NCI-H2029 treated with DMSO at 0.1 percent for 48 hours (cell line): ENCODE measurements at places on chromosomes 1 and 21.

DNA sequence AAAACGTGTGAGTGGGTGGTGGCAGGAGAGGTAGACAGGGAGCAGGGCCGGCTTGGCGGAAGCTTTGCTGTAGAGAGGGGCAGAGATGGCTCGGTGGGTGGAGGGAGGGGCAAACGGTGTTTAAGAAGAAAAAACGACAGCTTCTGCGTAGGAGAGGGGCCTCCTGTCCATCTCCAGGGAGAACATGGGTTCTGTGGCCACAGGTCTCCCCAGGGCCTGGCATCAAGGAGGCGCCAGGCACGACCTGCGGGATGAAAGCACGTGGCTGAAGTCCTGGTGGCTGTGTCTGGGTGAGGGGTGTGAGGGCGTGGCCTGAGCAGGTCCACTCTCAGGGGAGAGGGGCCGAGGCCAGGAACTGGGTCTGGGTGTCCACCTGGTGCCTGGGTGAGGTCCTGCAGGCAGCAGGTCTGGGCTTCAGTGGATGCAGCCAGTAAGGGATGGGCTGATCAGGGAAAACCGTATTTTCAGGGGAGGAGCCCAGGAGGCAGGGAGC lies 940 bp upstream of the PRKCZ start:
- DNase-seq, result no peak

GRCh38 chr1:75264112-75264511 lies 129.9 kb downstream of the LHX8 start:
- DNase-seq, result no peak

DNA sequence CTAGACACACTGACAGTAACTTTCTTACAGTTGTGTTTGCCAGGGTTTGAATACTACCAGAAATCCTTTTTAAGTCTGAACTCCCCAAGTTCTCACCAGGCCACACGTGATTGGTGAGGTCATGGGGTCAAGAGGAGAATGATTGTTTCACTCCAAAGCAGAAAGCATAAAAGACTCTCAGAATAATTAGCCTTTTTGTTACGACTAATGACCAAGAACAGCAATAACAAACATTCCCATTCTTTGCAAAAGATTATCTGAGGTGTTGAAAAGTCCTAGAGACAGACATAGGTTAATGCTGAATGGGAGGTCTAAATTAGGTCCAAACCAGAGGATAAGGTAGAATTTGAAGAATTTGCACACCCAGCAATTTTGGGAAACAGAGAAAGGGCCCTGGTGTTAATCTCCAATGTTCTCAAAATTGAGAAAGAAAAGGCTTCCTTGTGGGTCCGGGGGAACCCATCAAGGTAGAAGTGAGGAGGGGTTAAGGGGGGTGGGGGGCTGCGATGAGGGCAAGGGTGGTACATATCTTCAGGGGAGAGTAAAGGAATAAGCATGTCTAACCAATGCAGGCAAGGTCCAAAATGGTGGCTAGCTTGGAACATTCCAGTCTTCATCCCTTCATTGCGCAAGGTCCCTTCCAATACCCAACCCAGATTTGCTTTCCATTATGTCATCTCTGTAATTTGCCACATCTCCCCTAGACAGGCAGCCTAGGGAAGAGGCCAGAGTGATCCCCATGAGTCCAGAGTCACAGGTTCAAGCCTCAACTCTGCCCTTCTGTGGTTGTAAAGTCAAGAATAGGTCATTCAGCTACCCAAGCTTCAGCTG lies 74.6 kb upstream of the NFIA start:
- DNase-seq, result no peak

DNA sequence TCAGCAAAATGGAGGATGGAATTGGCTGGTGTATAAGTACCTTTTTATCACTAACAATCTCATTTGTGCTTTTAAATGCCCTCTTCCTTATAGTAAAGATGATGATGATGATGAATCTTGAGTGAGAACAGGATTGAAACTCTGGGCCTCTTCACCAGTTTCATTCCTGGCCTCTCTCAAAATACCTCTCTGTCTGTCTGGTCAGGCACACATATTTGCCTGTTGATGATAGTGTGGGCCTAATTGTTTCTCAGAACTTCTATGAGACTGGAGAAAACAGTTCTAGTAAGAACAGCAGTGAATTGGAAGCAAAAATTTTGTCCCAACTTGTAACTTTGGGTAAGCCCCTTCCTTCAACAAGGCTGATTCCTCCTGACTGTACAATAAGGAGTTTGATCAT lies 94.4 kb upstream of the RGS4 start:
- DNase-seq, result no peak

GRCh38 chr1:78080767-78081166 lies 35.0 kb downstream of the GIPC2 start:
- DNase-seq, result no peak

DNA sequence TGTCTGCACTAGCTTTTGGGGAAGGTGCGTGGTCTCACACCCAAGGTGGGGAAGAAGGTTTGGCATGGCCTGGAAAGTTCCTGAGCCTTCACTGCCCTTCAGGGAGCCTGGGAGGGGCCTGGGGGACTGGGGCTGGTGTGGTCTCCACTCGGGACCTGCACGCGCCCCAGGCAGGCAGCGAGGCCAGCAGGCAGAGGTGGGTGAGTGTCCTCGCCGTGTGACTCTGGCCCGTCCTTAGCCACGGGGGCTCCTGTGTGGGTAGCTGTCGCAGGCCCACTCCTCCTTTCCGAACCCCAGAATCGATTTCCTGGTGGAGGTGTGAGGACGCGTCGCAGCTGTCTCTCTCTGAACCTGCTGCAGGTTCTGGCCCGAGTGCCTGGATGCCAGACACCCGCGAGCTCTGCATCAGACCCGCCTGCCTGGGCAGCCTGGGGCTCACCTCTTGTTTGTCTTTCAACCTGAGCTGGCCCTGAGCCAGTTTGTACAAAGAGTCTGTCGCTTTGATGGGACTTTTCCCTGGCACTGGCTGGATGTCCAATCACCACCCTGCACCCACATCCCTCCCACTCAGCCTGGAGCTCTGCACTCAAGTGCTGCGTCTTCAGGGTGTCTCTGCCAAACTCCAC lies 36.0 kb upstream of the SLC19A1 start:
- DNase-seq, result no peak

DNA sequence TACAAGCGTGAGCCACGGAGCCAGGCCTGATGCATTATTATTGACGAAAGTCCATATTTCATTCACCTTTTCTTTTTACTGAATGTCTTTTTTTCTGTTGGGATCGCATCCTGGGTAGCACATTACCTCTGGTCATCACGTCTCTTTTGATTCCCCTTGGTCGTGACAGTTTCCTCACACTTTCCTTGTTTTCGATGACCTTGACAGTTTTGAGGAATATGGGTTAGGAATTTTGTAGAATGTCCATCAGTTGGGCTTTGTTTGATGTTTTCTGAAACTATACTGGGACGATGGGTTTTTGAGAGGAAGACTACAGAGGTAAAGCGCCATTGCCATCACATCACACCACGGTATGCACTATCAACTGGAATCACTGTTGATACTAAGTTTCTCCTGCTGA lies 26.6 kb upstream of the GALNT2 start:
- no peak for DNase-seq

DNA sequence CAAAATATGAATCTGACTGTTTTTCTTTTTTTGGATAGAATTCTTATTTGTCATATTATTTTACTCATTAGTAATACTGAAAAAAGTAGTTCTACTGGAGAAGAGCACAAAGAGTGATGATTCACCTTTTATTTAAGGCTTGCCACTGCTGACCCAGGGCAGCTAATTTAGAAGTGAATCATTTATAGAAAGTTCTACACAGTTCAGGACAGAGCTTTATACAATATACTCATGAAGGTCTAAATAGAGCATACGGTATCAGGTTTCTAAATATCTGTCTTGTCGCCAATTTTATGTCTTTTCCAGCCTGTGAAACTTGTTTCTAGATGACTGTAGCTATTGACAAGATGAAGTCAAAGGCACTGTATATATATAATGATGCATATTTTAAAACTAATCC lies 25.0 kb downstream of the GIPC2 start:
- DNase-seq, result no peak

DNA sequence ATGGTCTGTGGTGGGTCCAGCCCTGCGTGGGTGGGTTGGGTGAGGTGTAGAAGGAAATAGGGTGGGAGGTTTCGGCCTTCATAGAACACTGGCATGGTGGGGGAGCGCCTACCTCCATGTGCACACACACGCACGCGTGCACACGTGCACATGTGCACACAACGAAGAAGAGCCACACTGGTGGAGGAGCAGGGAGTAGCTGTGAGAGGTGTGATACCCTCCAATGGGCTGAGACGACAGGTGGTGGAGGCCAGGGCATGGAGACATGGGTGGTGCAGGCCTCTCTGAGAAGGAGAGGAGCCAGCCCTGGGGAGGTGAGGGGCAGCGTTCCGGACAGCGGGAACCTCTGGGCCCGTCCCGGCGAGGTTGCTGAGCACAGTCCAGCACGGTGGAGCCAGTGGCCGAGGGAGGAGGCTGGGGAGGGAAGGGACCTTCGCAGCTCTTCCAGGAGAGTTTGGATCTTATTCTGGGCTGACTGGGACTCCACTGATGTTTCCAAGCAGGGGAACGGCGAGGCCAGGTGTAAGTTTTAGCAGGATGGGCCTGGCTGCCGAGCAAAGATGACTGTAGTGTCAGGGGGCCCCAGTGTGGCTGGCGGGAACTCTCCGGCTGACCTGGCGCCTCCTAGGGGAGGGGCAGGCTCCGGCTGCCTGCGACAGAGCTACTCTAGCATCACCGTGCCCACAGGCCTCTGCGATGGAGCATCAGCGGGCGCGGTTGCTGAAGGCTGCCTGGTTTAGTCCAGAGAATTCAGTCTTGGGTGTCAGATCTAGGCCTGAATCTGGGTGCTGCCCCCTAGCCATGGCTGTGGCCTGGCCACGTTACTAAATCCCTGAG lies 107.2 kb downstream of the ARHGEF10L start:
- DNase-seq, result no peak

DNA sequence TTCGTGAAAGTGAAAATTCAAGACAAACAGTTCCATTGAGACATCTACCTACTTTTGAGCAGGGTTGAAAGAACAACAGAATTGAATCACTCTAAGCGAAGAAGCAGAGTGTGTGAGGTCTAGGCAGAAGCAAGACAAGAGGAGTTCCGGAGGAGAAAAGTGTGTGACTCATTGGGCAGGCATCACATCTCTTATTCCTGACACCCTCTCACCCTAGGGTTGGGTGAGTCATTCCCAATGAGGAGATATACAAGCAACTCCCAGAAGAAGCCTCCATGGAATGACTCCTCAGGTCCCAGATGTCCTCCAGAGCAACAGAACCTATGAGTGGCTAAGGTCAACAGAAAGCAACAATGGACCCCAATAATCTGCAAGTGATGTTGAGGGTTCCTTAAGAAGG lies 138.1 kb downstream of the TPR start:
- DNase-seq, result no peak

DNA sequence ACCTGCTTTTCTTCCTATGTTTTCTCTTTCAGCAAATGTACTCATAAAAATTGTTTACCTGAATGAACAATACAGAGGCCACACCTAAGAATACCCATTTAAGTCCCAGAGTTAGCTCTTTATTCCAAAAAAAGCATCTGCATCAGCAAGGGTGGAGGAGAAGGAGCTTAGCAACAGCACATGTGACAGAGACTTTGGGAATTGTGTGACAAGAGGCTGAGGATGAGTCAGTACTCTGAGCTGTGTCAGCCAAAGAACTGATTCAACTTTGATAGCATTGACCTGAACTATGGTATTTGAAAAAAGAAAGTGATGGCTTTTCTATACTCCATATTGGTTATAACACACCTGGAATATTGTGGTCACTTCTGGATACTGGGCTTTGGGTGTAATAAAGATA lies 162.7 kb downstream of the ZNF648 start:
- no peak for DNase-seq

DNA sequence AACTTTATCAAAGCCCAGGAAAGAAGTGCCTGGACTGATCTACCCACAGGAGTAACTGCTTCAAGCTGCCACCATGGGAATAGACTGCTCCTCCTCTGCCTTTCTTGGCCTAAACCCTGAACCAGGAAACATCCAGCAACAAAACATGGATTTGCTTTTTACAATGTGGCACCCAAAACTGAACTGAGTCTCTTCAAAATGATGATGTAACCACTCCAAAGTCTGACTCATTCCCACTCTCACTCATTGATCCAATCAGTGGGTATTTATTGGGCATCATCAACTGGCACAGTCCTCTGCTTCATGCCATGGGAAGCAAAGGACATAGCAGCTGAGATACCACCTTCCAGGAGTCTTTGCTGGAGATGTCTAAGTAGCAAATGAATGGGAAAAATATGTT lies 23.5 kb downstream of the CYP4A22 start:
- DNase-seq, result no peak

DNA sequence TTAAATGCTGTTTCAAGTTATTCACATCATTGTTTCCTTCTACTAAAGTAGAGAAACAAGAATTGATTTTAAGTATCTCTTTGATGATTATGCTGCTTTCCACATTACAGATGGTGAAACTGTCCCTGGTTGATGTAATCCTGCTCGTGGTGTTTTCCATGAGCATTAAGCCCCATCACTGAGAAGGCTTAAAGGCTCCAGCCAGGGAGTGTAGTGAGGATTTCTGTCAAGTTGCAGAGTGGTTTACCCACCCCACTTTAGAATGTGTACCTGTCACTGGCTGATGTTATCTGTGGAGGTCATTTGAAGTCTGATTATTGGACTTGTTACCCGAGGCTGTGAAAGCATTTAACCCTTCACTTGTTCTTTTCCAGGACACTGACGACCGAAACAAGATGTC lies 12.9 kb downstream of the CERS2 start:
- DNase-seq, result no peak

DNA sequence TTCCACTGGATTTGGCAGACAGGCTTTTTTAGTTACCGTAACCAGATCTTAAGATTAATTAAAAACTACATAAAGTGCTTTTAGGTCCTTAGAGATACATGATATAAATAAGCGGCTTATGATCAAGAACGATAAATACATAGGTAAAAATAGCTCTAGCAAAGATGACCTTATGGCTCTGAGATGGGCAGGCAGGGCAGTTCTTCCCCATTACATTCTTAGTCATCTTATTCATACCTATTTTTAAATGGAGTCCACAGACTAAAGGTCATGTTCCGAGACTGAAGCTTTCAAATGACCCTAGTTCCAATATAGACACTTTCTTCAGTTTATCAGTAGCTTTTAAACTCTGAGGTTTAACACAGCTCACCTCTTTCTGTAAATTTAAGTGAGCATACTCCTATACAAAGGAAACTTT lies 4.3 kb downstream of the MCL1 start:
- no peak for DNase-seq

DNA sequence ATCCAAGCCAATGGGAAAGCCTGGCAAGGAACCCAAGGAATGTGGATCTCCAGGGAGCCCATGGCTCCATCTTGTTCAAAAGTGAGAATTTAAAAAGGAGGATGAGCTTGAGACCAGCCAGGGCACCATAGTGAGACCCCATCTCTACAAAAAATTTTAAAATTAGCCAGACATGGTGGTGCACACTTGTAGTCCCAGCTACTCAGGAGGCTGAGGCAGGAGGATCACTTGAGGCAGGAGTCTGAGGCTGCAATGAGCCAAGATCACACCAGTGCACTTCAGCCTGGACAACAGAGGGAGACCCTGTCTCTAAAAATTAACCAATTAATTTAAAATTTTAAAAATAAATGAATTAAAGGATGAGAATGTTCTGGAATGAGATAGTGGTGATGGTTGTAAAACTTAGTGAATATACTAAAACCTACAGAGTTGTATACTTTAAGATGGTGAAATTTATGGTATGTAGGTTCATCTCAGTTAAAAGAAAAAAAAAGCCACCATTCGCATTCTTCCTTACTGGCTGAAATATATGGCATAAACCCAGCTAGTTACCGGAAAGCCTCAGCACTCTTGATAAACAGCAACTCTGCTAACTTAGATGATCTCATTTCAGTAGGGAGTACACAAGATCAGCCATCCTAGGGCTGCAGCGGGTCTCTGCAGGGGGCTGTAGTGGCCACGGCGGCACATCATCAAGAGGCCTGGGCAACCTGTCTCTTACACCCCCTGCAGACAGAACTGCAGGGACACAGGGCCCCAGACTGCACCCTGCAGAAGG lies 48.3 kb upstream of the H6PD start:
- DNase-seq, result no peak
